ENCODE measurements at places on chromosomes 4 and X.

DNA sequence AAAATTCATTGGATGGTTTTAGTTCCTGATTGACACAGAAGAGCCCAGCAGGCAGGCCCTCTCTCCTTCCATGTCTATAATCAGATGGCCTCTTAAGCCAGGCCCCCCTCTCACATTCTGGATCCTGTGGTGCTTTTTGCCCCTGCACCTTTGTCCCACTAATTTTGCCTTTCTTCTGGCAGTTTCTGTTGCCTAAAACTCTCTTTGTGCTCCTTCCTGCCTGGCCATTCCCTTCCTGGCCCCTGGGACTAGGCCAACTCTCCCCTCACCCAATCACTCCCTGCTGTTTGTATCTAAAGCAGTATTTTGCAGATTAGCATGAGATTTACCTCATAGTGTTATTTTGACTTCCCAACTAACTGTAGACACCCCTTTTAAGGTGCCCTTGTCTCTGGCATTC lies 42.7 kb upstream of the DDX3X start:
- DNase-seq = no peak

GRCh38 chr4:175810073-175810730 lies 1.9 kb downstream of the GPM6A start:
- no peak for DNase-seq

DNA sequence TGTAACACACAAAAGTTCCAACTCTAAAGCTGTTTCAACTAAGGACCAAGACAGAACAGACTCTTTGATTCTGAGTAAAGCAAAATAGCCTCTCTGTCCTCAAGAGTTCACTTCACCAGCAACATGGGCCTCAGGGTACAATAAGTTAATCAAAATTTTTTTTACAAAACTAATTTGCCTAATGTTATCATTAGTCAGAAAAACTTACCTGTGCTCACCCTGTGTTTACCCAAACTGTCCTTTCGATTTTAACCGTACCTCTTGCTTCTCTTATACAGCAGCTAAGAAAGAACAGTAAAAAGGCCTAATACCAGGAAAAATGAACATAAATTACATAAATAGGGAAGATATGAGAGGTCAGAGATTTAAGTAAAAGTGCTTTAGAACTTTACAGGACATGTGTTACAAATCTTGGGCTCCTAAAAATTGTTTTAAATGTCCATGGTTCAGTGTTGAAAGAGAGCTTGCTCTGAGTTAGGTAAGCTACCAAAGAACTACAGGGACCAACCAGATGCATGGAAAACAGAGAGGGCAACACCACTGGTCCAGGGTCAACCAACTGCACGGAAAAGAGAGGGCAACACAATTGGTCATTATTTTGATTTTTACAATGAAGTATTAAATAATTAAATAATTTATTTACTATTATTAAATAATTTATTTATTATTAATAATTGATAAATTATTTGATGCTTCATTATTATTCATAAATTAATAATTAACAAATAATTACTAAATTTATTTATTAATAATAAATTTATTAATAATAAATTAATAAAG lies 73.1 kb downstream of the FAT1 start:
- DNase-seq = no peak

DNA sequence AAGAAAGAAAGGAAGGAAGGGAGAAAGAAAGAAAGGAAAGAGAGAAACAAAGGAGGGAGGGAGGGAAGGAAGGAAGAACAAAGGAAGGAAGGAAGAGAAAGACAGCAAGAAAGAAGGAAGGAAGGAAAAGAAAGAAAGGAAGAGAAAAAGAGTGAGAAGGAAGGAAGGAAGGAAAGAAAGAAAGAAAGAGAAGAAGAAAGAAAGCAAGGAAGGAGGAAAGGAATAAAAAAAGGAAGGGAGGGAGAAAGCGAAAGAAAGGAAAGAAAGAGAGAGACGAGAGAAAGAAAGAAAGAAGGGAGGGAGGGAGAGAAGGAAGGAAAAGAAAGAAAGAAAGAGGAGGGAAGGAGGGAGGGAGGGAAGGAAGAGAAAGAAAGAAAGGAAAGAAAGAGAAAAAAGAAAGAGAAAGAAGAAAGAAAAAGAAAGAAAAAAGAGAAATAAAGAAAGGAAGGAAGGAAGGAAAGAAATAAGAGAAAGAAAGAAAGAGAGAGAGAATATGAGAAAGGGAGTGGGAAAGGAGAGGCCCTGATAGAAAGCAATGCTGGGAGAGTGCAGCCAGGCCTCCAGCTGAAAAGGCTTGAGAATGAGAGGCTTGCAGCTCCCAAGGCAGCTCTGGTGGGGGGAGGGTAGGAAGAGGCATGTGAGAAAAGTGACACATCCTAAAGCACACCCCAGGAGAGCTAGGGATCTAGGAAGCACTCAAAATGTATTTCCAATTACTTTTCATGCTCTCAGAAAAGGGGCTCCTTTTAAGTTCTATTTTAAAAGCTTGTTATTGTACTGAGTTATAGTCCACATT lies 134.0 kb upstream of the ZIC3 start:
- no peak for DNase-seq

GRCh38 chr4:140099983-140100382 lies 54.0 kb downstream of the MAML3 start:
- peak; percentile 63 for DNase-seq

DNA sequence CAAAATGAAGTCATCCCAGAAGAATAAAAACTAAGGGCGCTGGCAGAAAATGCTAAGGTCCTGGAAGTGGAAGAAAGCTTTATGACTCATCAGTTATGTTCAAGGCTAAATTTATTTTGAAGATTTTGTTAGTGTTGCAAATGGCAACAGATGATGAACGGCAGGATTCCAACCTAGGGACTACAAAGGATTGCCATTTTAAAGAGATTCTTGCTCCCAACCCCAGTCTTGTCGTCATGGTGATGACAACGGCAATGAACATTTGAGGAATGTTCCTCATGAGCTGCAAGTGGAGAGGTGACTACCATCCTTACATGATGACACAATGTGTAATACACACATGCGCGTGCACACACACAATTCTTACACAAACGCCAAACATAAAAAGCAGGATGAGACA lies 54.4 kb upstream of the FTHL17 start:
- DNase-seq = no peak

- no peak for DNase-seq
Observed at GRCh38 chrX:49269767-49270248, at the start of gene PPP1R3F. Gene PPP1R3F (plus strand): TSS chrX:49269793. CDS start chrX:49269870, 77 bp downstream.

GRCh38 chrX:3136161-3136961 lies 95.1 kb downstream of the ARSF start:
- DNase-seq = no peak

DNA sequence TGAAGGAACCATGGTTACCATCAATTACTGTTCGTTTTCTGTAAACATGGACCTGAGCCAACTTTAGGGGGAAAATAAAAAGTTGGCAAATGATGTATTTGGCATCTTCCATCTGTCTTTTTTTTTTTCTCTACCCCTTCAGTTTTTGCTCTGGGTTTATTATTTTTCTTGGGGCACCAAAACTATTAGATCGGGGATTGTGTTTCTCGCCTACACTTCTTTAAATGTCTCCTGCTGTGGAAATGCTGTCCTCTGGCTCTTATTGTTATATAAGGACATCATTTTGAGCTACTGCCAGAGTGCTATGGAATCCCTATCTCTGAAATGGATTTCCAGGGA lies 234.0 kb upstream of the SLIT2 start:
- no peak for DNase-seq

DNA sequence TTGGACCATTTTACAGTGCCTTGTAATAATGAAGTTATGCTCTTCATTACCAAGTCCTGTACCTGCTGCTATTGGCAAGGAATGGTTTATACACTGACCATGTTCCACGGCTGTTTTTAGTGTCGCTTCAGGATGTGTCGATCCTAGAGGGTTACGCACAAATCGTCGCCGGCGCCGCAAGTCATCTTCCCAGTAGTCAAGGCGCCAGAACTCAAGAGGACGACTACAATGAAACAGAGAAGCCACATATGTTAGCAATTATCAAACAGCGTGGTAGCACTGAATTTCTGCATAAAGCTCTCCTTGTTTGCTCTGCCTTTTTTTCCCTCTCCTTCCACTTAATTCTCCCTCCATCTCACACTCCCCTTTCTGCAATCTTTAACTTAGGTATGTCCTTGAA lies 17.0 kb downstream of the MAB21L2 start:
- no peak for DNase-seq

GRCh38 chrX:133745349-133745748 lies 240.0 kb downstream of the GPC3 start:
- DNase-seq = no peak

GRCh38 chr4:178173771-178174170 lies 731.5 kb upstream of the AGA start:
- no peak for DNase-seq

- peak; percentile 71 for DNase-seq
Observed at GRCh38 chr4:17613761-17614415, 553 bp upstream of the MED28 start.

DNA sequence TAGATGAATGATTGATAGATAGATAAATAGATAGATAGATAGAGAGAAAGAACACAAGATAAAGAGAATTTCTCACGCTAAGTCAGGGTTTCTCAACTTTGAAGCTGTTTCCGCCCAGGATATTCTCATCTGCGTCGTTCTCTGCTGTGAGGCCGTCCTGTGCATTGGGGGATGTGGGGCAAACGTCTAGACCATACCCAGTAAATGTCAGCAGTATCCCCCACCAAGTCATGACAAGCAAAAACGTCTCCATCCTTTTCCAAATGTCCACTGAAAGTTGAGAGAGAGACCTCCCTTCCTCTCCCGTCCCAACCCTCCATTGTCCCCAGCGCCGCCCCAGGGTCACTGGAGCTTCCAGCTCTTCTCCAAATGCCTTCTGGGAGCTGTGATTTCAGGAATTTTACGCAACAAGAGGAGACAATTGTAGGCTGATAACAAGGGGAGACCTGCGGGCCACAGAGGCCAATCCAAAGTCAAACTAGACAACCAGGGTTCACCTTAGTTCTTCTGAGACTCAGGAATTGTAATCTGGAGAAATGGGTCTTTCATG lies 8.9 kb upstream of the CRLF2 start:
- DNase-seq = peak; percentile 3

GRCh38 chrX:4382273-4382672 lies 668.8 kb upstream of the PRKX start:
- DNase-seq = no peak

DNA sequence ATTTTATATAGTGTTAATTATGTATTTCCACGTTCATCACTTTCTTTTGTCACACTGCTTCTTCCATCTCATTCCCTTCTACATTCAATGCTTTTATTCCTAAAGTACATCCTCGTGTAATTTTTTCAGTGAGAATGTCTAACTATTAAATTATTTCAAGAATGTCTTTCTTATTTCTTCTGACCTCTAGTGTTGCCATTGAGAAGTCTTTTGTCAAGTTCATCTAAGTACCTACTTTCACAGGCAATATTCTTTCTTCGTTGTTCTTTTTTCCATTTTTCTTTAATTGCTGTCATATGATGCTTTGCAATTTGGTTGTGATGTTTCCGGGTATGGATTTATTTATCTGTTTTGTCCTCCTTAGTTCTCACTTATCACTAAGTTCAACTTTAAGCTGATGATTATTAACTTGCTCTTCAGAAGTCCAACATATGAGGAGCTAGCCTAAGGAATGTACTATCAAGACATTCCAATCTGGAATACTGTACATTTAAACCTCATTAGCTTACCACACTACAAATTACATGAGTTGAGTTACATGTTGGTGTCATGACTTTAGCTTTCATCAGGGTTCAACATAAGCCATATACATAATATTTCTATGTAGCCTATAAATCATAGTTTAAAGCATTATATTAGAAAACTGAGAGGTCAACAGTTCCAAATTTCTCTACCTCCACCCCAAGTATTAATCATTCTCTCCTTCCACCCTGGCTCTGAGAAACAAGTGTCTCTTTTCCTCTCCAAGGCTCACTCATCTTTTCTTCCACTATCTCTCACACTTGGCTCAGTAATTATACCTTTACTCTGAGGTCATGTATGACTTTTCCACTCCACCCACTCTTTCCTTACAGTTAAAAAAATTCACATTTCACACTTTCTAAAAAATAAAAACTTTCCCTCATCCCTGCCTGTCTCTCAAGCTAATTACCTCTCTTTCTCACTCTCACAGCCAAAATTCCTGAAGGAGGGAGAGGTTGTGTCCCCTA lies 81.5 kb downstream of the COX18 start:
- DNase-seq = no peak

DNA sequence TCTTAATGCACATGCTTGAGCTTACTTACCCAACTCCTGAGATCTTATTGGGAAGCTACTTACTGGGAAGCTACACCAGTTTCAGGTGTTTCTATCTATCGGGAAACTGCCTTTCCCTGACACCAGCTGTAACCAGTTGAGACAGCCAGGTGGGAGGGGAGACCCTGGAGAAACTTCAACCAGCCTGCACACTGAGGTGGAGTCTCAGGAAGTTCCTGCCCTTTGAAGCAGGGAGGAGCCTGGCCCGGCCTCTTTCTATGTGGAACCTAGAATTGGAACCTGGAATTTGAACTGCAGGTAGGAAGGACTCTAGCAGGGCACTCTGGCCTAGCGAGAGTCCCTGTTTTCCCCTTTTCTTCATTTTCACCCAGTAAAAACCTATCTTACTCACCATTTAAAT lies 425.8 kb upstream of the PABPC4L start:
- DNase-seq = no peak

DNA sequence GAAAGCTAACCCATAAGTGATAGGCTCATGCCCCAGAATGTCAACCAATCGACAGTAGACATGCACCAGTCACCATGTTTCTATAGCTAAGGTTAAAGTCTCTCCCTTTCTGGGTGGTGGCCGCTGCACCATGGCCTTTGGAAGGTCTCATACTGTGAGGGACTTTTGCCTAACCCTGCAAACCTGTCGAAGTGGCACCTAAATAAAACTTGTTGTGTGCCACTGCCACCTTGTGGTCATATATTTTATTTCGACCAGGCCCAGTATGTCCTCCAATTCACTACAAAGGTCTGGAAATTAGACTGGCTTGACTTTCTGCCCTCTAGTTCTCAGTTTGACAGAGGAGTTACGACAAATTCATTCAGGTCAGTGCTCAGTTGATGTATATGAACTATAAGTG lies 163.1 kb downstream of the SMARCA1 start:
- DNase-seq = no peak

DNA sequence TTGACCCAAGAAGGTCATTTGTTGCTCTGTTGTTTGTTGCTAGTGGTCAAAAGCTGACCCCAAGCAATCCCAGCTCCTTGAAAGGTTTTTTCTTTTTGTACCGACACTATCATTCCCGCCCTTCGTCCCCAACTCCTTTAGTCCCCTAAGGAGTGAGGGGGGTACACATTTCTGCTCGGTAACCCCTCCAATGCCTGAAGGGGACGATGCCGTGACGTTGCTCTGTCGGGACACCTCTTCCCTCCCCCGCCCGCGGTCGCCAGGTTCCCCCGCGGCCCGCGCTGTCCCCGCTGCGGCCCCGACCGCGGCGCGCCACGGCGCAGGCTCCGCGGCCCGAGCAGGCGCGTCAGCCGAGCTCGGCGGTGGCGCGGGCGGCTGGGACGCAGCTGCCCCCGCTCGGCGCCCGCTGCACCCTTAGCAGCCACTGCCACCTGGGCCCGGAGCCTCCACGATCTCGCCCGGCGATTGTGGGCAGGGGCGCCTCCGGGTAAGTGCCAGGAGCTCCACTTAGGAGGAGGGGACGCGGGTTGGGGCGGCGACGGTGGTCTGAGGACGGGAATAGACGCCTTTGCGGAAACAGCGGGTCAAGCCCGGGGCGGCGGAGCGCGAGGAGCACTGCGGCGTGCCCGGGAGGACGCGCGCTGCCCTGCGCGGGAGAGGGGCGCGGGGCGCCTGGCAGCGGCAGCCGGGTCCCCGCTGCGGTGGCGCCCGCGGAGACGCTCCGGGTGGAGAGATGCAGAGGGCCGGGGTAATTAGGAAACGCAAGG lies at the start of gene GLRB:
Gene GLRB (plus strand): TSS at position 340 of the 767 bp plus-strand sequence. CDS start 1,875 bp downstream, outside the sequence.
- no peak for DNase-seq

All from activated effector memory CD4-positive, alpha-beta T cell treated with anti-CD3 and anti-CD28 coated beads, Interleukin-2, amount 50 U/mL, for 16 hours (primary cell).